RPMI7951 (cell line): ENCODE measurements at places on chromosomes 7 and 10. TPM values are rescaled to one million over a fixed set of nuclear protein-coding genes. Genes with fewer than 3 reads are reported as not detected.

TMEM209 gene
- total RNA-seq = 19.3 and 26.7 TPM in 2 replicates

HOXA9 gene
- 0.12 TPM in 1 of 2 replicates, not detected in the other for total RNA-seq

TBX20 gene
- 0.12 and 0.29 TPM in 2 replicates for total RNA-seq

GBX1 gene
- not detected in 2 replicates for total RNA-seq

OGDH gene
- 43.0 and 47.9 TPM in 2 replicates for total RNA-seq

ZNF488 gene
- 0.10 and 0.12 TPM in 2 replicates for total RNA-seq

OR2A1 gene
- 0.20 and 1.7 TPM in 2 replicates for total RNA-seq

NEURL1 gene
- total RNA-seq = not detected in 2 replicates

NPFFR1 gene
- total RNA-seq = not detected in 2 replicates

SORBS1 gene
- total RNA-seq = 1.4 and 2.1 TPM in 2 replicates
